Adrenal gland (tissue), 19 donors: ENCODE measurements at places on chromosomes 13 and 19. TPM values are rescaled to one million over a fixed set of nuclear protein-coding genes. Genes with fewer than 3 reads are reported as not detected.

DNA sequence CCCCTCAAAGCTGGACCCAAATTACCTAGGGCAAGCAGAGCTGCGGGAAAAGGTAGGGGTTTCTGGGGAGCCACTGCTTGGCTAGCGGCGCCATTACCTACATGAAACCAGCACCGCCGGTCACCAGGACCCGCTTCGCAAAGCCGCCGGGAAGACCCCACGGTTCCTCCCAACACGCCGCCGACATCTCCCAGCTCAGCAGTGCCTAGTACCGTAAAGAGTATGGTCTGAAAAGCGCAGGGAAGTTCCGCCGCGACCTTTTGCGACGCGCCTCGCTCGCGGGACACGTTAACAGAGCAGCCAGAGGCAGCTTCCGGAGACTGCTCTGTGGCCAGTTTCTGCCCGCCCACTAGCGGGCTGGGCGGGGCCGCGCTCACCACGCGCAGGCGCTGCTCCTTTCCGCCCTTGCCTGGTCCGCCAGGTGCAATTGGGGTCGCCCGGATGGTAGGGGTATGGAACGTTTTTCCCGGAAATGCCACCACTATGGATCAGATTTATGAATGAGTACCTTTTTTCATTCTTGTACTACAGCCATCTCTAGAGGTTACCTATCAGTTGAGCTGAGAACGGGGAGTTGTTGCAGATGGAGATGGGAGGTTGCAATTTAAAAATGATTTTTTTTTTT lies at the start of gene TGDS:
TGDS (minus strand) TSS at position 203 of the 625 bp plus-strand sequence; CDS start at position 187, 16 bp downstream.
- no peaks in the 10 kb centered on the region for H3K36me3 ChIP-seq
- H3K4me1 ChIP-seq: peaks cover 25% of the 10 kb centered on the region
- peak; percentile 88 for DNase-seq
- peak within 1 kb of the TSS; percentile 90 for H3K4me3 ChIP-seq
- H3K27ac ChIP-seq: no peak within 1 kb of the TSS
- no peaks in the 10 kb centered on the region for H3K27me3 ChIP-seq

- no peak overlapping the region for H3K4me3 ChIP-seq
- no peaks in the 10 kb centered on the region for H3K27me3 ChIP-seq
These were observed 13.9 kb upstream of the FBXO27 start for GRCh38 chr19:39046037-39046821.

DNA sequence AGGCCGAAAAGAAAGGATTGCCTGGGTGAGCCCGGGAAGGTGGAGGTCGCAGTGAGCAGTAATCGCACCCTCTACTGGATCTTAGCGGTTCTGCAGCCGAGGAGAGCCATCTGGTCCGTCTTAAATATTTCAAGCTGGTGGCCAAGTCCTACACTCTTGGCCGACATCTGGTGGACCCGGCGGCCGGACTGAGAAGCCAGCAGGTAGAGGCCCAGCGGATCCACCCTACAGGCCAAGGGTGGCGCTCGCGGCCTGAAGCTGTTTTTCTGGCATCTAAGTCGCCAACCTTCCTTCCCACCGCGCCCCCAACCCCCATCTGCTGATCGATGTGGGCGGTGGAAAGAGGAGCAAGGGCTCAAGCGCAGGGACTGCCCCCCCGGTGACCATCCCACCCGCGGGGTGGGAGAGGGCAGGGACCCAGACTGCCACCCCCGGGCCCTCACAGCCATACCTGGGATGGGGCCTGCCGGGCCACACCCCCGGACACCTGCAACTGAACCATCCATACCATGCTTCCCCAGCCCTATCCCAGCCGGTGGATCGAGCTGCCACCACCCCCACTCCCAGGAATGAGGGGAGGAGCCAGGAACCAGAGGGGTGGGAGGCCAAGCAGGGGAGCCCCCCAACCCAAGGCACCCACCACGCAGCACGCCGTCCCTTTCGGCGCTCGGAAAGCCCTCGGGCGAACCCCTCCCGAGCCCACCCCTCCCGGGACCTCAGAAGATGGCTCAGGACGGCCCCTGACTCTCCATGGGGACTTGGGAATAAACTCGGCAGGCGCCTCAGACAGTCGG lies 46.3 kb upstream of the ZNF730 start:
- no peak overlapping the region for H3K27ac ChIP-seq
- H3K4me3 ChIP-seq: no peak overlapping the region
- DNase-seq: peak; percentile 7
- no peaks in the 10 kb centered on the region for H3K4me1 ChIP-seq
- H3K36me3 ChIP-seq: no peaks in the 10 kb centered on the region

GRCh38 chr19:29442910-29443309 lies 82.9 kb upstream of the VSTM2B start:
- DNase-seq: no peak
- no peaks in the 10 kb centered on the region for H3K27me3 ChIP-seq
- H3K27ac ChIP-seq: no peak overlapping the region
- no peaks in the 10 kb centered on the region for H3K4me1 ChIP-seq
- no peak overlapping the region for H3K4me3 ChIP-seq
- H3K36me3 ChIP-seq: no peaks in the 10 kb centered on the region

ATP4A gene
- total RNA-seq: 60.4 TPM

RYR1 gene
- 2.9 TPM for total RNA-seq
